Fibroblast of skin of left biceps (primary cell): ENCODE measurements at places on chromosomes 4 and X.

DNA sequence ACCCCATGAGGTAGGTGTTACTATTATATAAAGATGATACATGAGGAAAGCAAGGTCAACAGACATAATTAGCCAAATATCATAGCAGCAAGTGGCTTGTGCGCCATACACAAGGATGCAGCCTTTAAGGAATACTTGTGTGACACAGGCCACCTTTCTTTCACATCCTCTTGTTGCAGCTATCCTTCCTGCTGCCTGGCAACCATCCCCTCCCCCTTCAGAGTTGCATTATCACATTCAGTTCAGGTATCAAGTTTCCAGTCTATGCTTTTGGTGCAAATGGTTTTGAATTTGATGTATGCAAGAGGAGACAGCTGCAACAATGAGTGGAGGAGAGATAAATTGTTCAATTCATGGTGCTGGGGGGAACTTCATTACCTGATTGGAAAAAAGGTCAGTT lies 6.4 kb downstream of the ZCCHC18 start:
- no peak for DNase-seq

GRCh38 chr4:153364061-153364460 lies 19.6 kb downstream of the MND1 start:
- DNase-seq: no peak

GRCh38 chr4:150570862-150571261 lies 11.1 kb upstream of the MAB21L2 start:
- no peak for DNase-seq

DNA sequence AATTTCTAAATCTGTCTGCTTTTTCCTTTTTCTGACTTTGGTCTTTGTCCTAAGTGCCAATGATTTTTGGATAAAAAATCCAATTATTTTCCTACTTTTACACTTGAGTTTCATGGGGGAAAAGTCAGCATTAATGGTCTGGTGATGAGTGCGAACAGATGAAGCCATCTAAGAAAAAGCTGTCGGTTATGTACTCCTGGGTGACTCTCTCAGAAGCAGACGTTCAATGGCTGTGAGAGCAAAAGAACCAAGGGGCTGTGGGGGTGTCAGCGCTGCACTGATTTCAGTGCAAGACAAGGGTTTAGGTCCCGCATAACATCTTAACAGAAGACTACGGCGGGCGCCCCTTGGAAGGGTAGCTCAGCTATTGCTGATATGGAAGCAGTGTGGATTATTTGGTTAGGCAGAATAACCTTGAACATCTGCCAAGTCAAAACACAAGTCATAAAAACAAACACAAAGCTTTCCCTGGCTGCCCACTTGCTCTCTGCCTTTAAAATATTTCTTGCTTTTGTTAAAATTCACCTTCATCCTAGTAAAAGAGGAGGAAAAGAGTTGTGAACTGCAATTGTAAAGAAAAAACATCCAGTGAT lies 240.5 kb downstream of the MAML3 start:
- no peak for DNase-seq

DNA sequence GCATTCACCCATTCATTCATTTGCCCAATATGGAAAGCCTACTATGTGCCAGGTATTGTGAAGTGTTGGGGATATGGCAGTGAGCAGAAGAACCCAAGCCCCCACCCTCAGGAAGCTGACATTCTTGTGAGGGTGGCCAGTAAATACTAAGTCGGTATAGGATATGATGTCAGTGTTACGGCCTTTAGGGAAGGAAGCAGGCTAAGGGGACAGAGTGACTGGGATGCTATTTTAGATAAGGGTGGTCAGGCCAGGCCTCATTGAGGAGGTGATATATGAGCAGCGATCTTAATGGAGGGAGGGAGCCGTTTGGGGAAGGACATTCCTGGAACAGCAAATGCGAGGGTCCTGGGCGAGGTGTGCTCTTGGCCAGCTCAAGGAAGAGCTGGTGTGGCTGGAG lies 2.0 kb downstream of the ATP6AP1 start:
- DNase-seq: no peak

DNA sequence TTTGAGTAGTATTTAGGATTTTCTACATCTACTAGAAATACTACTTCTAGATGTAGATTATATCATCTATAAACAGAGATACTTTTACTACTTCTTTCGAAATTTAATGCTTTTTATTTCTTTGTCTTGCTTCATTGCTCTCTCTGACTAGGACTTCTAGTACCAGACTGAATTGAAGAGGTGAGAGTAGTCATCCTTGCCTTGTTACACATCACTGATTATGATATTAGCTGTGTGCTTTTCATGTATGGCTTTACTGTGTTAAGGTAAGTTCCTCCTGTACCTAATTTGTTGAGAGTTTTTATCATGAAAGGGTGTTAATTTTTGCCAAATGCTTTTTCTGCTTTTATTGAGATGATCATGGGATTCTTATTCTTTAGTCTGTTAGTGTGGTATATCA lies 19.6 kb upstream of the IL2 start:
- DNase-seq: no peak

DNA sequence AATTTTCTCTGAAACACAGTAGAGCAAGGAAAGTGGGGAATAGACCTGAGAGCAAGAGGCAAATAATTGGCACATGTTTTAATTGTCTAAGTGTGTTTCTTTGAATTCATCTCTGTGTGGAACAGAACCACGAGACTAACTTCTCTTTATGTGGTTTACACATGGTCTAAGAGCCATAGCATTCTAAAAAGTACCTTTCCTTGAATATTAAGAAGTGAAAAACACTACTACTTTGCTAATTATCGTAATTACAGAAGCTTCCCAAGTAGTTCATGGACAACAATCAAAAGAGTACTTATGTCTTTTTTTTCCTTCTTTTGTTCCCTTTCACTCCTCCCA lies 2.9 kb upstream of the CYBB start:
- no peak for DNase-seq

- no peak for DNase-seq
Observed at GRCh38 chr4:82591592-82591991, 29.8 kb upstream of the TMEM150C start.

GRCh38 chr4:108055787-108056186 lies 66.1 kb downstream of the HADH start:
- DNase-seq: no peak

GRCh38 chrX:77014377-77015372 lies 432.5 kb upstream of the FGF16 start:
- no peak for DNase-seq

- DNase-seq: no peak
Observed at GRCh38 chr4:62191451-62192240, 991.5 kb downstream of the ADGRL3 start.

GRCh38 chr4:126719852-126720251 lies 912.9 kb upstream of the INTU start:
- DNase-seq: no peak

GRCh38 chrX:75638332-75638731 lies 115.5 kb upstream of the ZDHHC15 start:
- DNase-seq: no peak

DNA sequence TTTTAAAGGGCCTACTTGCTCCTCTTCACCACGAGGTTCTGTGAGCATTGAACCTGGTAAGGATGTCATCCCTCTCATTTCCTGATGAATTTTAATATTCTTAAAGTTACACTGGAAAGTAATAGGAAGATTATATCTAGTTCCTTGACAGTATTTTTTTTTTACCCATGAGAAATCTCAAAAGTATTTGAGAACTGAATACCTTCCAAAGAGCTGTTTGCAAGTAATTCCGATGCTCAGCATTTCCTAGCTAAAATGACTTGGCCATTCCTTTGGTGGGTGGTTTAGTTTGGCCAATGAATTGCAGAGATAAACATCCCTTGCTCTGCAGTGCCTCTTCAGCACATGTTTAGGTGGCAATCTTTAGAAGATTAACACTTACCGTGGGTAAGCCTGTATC lies 110.2 kb upstream of the WDR1 start:
- no peak for DNase-seq

- DNase-seq: no peak
Observed at GRCh38 chrX:57918750-57919436, 8.6 kb upstream of the ZXDA start.

DNA sequence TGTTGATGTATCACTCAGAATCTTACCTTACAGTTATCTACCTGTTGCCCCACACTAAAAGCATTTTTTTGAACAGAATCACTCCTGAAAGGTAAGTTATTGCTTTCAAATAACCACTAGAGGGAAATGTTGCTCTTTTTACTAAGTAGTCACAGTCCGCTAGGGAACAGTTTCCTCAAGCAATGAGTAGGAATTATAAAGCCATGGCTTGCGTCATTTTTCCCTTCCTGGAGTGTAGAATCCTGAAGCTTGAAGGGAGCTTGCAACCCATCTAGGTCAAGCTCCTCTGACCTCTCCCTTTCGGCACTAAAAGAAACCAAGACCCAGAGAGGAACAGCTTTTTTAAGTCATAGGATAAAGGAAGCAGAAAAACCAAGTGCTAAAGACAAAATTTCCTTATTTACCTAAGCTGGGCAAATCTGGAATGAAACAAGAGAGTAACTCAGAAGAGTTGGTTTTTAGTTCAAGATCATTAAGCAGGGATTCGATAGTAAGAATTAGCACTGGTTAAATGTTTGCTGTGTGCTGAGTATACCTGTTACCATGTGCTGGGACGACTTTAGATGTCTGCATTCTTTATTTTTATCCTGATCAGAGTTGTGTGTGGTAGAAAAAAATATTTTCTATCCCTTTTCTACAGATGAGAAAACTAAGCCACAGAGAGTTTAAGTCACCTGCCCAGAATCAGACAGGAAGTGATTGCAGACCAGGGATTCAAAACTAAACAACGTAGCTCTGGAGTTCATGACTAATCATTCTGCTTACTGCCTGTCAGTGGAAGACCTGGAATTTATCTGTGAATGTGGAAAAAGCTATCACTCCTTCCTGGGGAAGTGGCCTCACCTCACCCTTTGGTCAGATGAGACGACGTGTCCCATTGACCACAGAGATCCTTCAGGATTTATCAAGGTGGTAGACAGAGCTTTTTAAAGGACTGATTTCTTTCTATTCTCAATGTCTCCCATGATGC lies 631.5 kb downstream of the RAB28 start:
- DNase-seq: peak; percentile 7

DNA sequence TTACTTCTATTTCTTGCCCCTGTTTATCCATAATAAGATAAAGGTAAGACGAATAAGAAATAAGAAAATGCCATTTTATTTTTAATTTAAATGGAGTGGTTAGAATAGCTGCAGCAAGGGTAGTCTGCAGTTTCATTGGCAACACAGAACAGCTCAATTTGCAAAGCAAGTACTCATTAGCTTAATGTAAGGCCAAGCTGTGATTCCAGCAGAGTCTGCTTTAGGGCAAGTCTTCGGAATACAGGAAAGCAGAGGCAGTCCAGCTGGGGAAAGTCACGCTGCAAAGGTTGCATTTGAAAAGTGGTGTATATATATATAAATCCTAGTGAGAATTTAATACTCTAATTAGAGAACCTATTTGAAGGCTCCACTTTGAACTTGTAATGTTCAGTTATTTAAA lies 59.0 kb downstream of the ANXA10 start:
- no peak for DNase-seq

DNA sequence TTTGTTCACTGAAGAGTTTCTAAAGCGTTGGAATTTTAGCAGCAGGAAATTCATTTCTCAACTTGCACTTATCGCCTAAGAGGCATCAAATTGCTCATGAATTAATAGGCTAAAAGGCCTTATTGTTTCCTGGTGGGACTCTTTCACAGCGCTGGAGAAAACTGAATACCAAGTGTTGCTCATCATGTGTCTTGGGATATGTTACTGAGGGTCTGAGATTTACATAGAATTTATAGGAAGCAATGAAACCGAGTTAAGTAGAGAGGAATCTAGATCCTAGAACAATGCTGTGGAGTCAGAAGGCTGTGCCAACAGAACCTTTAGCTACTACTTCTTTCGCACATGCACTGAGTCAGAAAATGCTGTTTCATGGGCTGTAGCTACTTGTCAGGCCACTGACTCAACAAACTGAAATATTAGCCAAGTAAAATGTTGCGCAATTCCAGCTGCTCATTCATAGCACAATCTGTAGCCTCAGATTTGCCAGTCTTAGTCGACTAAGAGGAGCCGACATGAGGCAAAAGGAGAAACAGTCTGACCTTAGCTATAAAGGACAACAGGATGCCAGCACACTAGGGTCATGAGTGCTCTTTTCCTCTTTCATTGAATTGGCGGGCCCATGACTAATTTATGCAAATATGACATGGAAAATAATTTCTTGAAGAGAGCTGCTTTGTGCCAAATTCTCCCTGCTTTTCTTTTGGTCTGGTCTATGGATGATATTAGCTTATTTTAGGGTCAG lies 35.9 kb upstream of the CXCL8 start:
- DNase-seq: peak; percentile 98

DNA sequence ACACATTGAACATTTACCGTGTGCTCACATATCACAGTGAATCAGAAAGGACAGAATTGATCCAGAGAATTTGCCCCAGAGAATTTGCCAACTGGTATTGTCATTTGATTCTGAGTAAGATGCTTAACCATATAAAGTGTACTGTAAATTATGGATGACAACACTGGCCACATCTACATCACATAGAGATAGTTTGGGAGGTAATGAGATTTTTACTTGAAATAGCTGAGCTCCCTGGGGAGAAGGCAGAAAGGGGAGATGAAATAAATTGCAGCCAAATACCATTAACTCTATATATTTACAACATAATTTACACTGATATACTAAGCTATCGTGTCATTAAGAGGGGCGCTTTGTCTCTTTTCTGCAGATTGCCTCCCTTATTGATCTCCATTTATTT lies 564.0 kb downstream of the KCNIP4 start:
- no peak for DNase-seq

DNA sequence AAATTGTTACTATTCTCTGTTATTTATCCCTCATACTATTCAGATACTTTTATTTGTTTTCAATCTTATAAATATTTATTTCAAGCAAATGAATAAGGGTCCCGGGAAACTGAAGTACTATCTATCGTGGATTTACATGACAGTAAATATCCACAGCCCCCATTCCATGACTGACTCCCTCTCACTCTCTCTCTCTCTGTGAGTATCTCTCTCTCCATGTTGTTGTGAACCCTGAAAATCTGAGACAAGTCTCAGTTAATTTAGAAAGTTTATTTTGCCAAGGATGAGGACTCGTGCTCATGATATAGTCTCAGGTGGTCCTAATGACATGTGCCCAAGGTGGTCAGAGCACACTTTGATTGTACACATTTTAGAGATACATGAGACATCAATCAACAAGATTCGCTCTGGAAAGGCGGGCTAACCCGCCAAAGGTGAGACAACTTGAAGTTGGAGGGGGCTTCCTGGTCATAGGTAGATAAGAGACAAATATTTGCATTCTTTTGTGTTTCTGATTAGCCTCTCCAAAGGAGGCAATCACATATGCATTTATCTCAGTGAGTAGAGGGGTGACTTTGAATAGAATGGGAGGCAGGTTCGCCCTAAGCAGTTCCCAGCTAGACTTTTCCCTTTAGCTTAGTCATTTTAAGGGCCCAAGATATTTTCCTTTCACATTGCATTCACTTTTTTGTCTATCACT lies 986.4 kb downstream of the NLGN4X start:
- no peak for DNase-seq
